ENCODE measurements at places on chromosomes 6 and 20.

DNA sequence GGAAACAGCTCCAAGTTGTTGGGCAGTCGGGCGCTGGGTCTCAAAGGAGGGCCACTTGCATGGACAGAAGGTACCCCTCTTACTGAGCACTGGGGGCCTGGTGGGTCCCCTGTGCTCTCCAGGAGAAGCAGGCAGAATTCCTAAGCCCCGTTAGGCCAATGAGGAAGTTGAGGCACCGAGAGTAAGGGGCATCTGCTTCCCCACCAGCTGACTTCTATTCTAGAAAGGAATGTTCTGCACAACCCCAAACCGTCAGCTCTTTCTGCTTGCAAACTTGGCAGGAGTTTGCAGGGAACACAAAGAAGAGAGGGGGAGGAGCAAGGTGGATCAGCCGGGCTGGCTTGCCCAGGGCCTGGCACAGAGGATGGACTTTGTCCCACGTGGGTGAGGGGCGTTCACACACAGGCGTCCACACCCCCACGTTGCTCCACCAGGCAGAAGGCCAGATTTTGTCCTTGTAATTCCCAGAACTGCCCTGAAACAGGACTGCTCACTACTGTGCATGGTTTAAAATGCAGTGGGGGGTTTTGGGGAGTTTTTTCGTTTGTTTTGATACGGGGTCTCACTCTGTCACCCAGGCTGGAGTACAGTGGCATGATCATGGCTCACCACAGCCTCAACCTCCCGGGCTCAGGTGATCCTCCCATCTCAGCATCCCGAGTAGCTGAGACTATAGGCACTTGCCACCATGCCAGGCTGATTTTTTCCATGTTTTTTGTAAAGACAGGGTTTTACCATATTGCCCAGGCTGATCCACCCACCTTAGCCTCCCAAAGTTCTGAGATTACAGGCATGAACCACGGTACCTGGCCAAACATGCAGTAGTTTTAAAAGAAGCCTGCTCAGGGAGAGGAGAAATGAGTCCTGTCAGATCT, 93.3 kb downstream of the SNX5 start:
- no peak for DNase-seq

DNA sequence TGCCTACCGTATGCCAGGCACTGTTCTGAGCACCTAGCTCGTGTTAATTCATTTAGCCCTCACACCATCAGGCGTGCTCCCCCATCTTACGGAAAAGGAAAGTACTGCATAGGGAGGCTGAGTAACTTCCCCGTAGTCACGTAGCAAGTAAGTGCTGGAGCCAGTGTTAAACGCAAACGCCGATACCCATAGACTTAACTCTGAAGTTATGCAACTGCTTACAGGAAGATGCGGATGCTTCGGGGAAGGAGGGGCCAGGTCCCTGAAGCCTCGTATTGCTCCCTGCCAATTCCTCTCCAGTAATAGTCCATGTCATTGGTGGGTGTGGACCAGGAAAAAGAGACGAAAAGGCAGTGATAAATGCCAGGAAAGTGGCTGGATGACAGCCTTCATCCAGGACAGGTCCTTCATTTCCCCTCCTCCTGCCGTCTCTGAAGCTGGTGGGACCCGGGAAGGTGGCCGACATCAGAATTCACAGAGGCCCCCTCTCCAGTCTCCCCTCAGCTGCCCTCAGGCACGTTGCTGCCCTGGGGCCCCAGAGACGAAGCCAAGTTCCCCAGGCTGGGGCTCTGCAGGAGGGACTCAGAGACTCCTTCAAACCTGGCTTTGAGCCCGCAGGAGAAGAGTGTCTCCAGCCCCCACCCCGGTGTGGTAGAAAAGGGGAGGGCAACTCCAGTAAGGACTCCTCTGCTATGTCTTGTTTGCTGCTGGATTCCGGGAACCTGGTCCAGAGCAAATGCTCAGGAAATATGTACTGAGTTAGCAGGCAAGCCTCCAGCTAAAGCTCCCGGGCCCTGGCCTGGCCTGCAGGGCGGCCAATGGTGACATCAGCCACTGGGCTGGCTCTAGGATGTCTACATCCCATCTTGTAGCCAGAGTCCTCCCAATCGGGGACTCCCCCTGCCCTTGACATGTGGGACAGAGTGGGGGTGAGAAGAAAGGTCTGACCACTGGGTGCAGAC, 37.8 kb downstream of the RAB44 start:
- DNase-seq, result no peak

- no peak for DNase-seq
Measured at GRCh38 chr20:38217791-38218565, 42.6 kb downstream of the KIAA1755 start.

DNA sequence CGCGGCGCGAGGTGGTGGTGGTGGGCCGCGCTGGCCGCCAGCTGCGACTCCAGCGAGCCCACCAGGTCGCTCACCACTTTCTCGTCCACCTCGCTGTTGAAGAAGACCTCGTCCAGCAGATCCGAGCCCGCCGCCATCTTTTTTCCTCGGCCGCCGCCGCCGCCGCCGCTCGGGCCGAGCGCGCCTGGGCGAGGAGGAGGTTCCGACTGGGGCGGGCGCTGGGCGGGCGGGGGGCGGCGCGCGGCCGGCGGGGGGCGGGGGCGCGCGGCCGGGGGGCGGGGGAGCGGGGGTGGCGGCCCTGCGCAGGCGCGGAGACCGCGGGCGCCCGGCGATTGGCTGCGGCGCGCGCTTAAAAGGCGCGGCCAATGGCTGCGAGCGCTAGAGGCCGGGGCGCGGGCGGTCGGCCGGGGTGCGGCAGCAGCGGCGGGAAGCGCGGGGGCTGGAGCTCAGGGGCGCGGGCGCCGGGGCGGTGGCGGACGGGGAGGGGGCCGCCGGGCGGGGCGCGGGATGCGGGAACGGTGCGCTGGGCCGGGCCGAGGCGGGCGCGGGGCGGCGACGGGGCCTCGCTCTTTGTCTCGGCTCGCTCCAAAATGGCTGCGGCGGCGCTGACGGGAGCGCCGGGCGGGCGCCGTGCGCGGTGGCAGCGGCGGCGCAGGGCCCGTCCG, at the start of gene TAF4:
Gene TAF4 (minus strand): TSS at position 208 of the 665 bp plus-strand sequence. CDS start 71 bp downstream, at position 137.
- DNase-seq, result peak; percentile 82

DNA sequence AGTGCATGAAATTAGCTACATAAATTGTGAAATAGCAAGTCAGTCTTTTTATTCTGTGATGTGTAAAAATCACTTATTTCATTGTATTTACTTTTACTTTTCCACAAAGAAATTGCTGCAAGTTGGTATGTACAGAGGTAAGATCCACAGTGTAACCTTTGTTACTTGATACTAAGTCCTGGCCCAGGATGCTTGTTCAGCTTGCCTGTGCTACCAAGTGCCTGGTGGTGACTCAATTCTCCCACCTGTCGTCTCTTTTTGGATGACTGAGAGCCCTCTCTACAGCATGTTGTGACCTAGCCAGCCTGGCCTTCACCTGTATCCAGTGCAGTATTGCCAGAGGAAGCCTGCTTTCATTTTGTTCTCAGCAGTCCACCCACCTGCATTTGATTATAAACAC, 54.9 kb downstream of the ANKRD6 start:
- DNase-seq, result no peak

DNA sequence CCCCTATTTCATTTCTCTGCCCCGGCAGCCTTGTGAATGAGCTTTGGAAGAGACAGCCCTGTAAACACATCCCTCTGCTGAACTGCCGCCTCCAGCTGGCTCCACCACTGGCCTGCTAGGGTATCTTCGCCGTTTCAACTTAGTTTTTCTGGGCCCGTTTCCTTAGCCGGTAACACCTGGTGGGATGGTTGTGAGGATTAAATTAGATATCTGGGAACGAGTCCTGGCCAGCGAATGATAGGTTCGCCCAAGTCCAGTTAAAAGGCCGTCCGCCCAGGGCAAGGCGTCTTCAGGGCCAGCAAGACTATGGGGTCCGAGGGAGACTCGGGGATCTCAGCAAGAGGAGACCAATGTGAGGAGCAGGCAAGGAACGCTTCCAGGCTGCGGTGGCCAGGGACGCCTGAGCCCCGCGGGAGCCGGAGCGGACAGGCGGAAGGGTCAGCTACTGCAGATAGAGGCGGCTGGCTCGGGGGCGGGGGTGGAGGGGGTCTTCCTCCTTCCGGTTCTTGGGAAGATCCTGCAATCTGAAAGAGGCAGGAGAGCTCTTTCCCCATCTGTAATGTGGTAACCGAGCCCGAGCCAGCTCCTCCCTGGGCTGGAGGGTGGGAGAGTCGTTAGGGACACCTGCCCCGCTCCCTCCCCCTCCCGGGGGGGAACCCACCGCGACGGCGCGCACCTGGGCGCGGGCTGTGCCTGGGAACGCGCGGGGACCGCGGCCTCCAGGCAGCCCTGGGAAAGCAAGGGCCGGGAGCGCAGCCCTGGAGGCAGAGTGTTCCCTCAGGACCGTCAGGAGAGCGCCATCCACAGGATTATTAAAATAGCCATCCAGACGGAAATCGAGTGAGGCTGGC, 4.5 kb upstream of the PTCRA start:
- no peak for DNase-seq

GRCh38 chr6:156701966-156702365, 75.2 kb upstream of the ARID1B start:
- DNase-seq, result no peak

DNA sequence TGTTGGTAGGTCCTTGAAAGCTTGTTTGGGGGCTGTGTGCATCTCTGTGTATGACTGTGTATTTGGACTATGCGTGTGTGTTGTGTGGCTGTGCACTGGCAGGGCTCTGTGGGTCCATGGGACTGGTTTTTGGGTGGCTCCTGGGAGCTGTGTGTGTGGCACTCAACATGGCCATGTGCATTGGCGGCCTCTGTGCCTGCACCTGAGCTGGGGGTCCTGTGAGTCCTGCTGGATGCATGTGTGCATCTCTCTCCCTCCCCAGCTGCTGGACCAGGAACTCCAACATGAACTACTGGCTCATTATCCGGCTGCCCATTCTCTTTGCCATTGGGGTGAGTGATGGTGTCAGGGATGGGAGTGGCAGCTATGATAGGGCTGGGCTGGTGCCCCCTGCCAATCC, 30.1 kb downstream of the GLP1R start:
- no peak for DNase-seq

DNA sequence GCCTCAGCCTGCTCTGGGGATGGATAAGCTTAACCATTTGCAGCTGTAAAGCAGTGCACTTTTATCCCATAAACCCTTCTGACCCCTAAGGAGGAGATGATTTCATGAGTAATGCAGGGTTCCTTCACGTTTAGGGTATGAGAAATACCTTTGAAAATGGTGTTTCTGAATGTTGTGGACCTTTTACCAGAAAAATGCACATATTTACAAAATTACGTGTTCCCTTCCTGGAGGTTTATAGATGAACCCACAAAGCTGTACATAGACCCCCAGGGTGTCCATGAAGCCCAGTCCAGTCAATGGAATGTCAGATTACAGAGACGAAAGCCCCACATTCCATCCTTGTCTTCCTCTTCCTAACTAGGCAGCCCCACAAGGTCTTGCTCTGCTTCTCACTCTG, 78.6 kb upstream of the INSM1 start:
- DNase-seq, result no peak

- no peak for DNase-seq
Measured at GRCh38 chr6:154410619-154411072, 54.0 kb upstream of the IPCEF1 start.

GRCh38 chr6:36685926-36686667, 7.6 kb downstream of the CDKN1A start:
- DNase-seq, result no peak

All from T-helper 17 cell (primary cell).